ENCODE measurements at places on chromosomes 6 and 20. TPM values are rescaled to one million over a fixed set of nuclear protein-coding genes. Genes with fewer than 3 reads are reported as not detected.

The ELOVL4 gene
- 2.1 TPM for total RNA-seq

The SLC22A7 gene
- not detected for total RNA-seq

The KDM1B gene
- 7.2 TPM for total RNA-seq

The RAB44 gene
- 0.10 TPM for total RNA-seq

The GNAS-AS1 gene
- total RNA-seq = 1.4 TPM

The ANKEF1 gene
- 0.32 TPM for total RNA-seq

The MACROD2 gene
- total RNA-seq = not detected

The EFHC1 gene
- 1.3 TPM for total RNA-seq

The ZBTB12 gene
- 5.1 TPM for total RNA-seq

The ILRUN gene
- total RNA-seq = 62.7 TPM

The MEP1A gene
- total RNA-seq = not detected

The SPAG4 gene
- 5.1 TPM for total RNA-seq

The EYS gene
- total RNA-seq = not detected

Data from activated T-helper 1 cell treated with anti-CD3 and anti-CD28 coated beads, Interleukin-12 subunit alpha, Interleukin-12 subunit beta, Interleukin-2, Interleukin-4 antibody, amounts not matched to agents 30 ng/mL and 10 ng/mL and 1 ng/mL, durations not matched to agents 14 hours and 24 hours and 36 hours (primary cell).